ENCODE measurements at places on chromosomes 12 and 14. TPM values are rescaled to one million over a fixed set of nuclear protein-coding genes. Genes with fewer than 3 reads are reported as not detected.

Gene LYZ
- 31.9 TPM for total RNA-seq

DNA sequence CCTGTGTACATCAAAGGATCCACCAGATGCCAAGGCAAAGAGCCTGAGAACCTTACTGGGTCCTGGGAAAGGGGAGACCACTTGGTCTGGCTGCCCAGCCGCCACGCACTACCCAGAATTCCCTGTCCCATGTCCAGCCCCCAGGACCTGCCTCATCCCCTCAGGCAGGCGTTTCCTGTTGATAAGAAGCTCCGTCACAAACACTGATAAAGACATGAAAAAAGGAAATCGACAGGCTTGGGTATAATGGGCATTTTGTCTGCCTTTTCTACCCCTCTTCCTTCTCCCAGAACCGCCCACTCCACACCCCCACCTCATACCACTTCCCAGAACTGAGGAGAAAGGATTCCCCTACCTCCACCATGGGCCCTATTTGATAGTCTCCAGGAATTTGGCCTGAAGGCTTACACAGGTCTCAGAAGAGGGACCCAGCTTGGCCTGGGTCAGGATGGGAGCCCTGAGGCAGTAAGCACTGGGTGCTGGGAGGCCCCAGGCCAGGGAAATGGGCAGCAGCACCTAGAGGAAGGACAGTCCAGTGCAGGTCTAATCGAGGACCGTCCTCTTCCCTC, 18.8 kb downstream of the ACVRL1 start:
- peaks cover 34% of the 10 kb centered on the region for H3K4me1 ChIP-seq
- H3K27me3 ChIP-seq: no peaks in the 10 kb centered on the region
- H3K36me3 ChIP-seq: no peaks in the 10 kb centered on the region
- H3K4me3 ChIP-seq: no peak overlapping the region
- H3K27ac ChIP-seq: peak overlapping the region; percentile 92
- DNase-seq: peak; percentile 61

Gene TAS2R42
- total RNA-seq: not detected

DNA sequence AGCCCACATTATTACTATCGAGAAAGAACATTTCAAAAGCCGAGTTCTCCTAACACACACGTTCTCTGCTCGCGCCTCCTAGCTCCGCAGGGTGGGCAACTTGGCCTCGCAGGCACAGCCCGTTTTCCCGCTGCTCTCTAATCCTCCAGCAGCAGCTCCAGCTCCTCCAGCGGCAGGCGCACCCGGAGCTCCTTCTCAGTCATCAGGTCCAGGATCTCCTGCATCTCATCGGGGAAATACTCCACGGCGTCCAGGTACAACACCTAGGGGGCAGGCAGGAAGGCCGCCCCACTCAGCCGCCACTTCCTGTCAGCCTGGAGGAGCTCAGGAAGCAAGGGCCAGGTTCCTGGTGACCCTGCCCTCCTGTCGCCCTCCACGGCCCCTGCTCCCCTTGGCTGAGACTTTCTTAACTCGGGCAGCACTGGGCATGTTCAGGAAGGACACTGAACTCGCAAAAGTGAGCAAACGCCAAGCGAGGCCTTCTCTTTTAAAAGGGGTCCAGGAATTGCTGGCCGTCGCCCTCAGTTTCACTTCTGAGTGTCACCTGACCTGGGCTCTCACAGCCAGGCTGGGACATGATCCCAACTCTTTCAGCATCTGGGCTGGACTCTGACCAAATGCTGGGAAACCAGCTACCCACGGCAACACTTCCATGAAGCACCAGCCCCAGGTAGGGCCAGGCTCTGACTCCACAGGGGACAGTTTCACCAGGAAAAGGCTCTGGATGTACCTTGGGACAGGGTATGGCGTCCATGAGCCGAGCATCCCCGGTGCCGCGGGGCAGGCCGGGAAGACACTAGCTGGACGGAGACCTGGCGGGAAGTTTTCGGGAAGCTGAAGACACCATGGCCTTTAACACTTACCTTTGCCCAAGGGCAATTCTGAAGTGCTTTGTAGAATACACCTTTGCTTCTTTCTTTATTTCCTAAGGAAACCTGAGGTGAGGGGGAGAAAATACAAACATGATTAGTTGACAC, 22.1 kb downstream of the PSMC1 start:
- H3K27ac ChIP-seq: no peak overlapping the region
- no peaks in the 10 kb centered on the region for H3K27me3 ChIP-seq
- DNase-seq: no peak
- peaks cover 20% of the 10 kb centered on the region for H3K36me3 ChIP-seq
- no peak overlapping the region for H3K4me3 ChIP-seq
- no peaks in the 10 kb centered on the region for H3K4me1 ChIP-seq

GRCh38 chr14:75292886-75293285, 14.3 kb downstream of the FOS start:
- H3K27ac ChIP-seq: no peak overlapping the region
- H3K27me3 ChIP-seq: no peaks in the 10 kb centered on the region
- DNase-seq: no peak
- peaks cover 24% of the 10 kb centered on the region for H3K4me1 ChIP-seq

Gene C3AR1
- total RNA-seq: 3.5 TPM

Gene NEUROD4
- total RNA-seq: not detected

Gene SLC7A8
- 19.6 TPM for total RNA-seq

- H3K4me1 ChIP-seq: no peaks in the 10 kb centered on the region
- H3K27me3 ChIP-seq: no peaks in the 10 kb centered on the region
- no peaks in the 10 kb centered on the region for H3K36me3 ChIP-seq
- no peak overlapping the region for H3K4me3 ChIP-seq
These were observed 119.8 kb downstream of the SINHCAF start for GRCh38 chr12:31206038-31206670.

Gene MAPK1IP1L
- 76.5 TPM for total RNA-seq

Gene LIN7A
- total RNA-seq: 0.02 TPM

Data from K562 (cell line).